ENCODE measurements at places on chromosomes 1 and 21. TPM values are rescaled to one million over a fixed set of nuclear protein-coding genes. Genes with fewer than 3 reads are reported as not detected.

GRCh38 chr21:35628316-35628715, 432.0 kb downstream of the SETD4 start:
- H3K27me3 ChIP-seq, result no peaks in the 10 kb centered on the region
- H3K4me1 ChIP-seq, result no peaks in the 10 kb centered on the region
- DNase-seq, result no peak
- no peak overlapping the region for H3K4me3 ChIP-seq
- H3K36me3 ChIP-seq, result no peaks in the 10 kb centered on the region

DNA sequence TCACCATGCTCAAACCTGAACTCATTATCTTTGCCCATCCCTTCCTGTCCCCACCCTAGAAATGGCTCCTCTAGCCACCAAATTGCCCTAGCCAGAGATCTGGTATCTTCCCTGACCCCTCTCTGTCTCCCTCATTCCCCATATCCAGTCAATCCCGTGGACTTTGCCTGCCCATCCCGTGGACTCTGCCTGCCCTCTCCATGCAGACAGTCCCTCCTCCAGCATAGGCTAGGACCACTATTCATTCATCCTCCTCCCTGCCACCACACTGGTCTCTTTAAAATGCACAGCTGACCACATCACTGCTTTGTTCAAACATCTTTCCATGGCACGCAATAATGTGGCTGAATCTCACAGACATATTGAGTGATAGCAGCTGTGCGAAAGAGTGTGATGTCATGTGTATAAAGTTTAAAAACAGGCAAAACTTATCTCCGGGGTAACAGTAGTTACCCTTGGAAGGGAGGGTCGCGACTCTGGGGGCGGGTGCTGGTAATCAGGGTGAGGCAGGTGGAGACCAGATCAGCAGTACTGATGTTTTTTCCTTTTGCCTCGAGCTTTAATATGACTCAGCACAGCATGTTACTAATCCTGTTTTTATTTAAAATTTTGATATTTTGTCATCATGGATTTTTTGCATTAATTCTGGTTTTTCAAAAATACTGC, 4.8 kb upstream of the SLC2A1 start:
- no peak for DNase-seq
- no peak overlapping the region for H3K4me3 ChIP-seq
- H3K27me3 ChIP-seq, result no peaks in the 10 kb centered on the region
- H3K27ac ChIP-seq, result peak overlapping the region; percentile 75

TENT5C gene
- total RNA-seq, result 20.1 TPM

DNA sequence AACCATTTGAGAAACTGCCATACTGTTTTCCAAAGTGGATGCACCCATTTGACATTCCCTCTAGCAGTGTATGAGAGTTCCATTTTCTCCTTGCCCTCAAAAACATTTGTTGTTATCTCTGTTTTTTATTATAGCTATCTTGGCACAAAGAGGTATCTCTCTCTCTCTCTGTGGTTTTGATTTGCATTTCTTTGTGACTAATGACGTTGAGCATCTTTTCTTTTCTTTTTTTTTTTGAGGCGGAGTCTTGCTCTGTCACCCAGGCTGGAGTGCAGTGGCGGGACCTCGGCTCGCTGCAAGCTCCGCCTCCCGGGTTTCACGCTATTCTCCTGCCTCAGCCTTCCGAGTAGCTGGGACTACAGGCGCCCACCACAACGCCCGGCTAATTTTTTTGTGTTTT, 17.4 kb upstream of the ZMYM6 start:
- no peaks in the 10 kb centered on the region for H3K4me1 ChIP-seq
- no peak overlapping the region for H3K27ac ChIP-seq
- no peak for DNase-seq
- no peak overlapping the region for H3K4me3 ChIP-seq
- no peaks in the 10 kb centered on the region for H3K27me3 ChIP-seq
- no peaks in the 10 kb centered on the region for H3K36me3 ChIP-seq

CFHR2 gene
- total RNA-seq, result not detected

GRCh38 chr21:46213620-46214286, 14.8 kb downstream of the LSS start:
- H3K4me1 ChIP-seq, result no peaks in the 10 kb centered on the region
- peaks cover 16% of the 10 kb centered on the region for H3K36me3 ChIP-seq
- H3K4me3 ChIP-seq, result no peak overlapping the region
- H3K27ac ChIP-seq, result no peak overlapping the region
- DNase-seq, result no peak

ZNF683 gene
- not detected for total RNA-seq

EFCAB14 gene
- total RNA-seq, result 113 TPM

USP33 gene
- total RNA-seq, result 107 TPM

ICOSLG gene
- 12.6 TPM for total RNA-seq

DNA sequence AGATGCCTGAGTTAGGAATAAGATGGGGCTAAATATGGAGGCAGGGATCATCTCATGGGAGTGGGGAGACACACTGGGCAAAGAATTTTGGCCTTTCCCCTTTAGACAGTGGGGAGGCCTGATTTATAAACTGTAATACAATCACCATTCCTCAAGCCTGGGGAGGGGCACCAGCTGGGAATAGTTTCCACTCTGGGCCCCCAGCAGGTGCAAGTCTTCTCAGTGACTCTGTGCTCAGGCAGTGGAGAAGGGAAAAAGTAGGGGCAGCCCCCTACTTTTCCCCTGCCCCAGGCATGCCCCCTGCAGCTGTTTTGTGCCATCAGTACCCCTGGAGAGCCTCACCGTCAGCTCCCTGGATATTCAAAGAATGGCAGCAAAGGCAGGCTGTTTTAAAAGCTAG, 19.1 kb downstream of the COA7 start:
- H3K27ac ChIP-seq, result no peak overlapping the region
- no peaks in the 10 kb centered on the region for H3K27me3 ChIP-seq
- no peak overlapping the region for H3K4me3 ChIP-seq
- DNase-seq, result no peak

- H3K27ac ChIP-seq, result no peak overlapping the region
- no peak for DNase-seq
- no peak overlapping the region for H3K4me3 ChIP-seq
- H3K36me3 ChIP-seq, result no peaks in the 10 kb centered on the region
- peaks cover 7% of the 10 kb centered on the region for H3K27me3 ChIP-seq
- no peaks in the 10 kb centered on the region for H3K4me1 ChIP-seq
Measured at GRCh38 chr1:37438869-37439343, 35.5 kb upstream of the ZC3H12A start.

PROX1 gene
- 2.3 TPM for total RNA-seq

DNA sequence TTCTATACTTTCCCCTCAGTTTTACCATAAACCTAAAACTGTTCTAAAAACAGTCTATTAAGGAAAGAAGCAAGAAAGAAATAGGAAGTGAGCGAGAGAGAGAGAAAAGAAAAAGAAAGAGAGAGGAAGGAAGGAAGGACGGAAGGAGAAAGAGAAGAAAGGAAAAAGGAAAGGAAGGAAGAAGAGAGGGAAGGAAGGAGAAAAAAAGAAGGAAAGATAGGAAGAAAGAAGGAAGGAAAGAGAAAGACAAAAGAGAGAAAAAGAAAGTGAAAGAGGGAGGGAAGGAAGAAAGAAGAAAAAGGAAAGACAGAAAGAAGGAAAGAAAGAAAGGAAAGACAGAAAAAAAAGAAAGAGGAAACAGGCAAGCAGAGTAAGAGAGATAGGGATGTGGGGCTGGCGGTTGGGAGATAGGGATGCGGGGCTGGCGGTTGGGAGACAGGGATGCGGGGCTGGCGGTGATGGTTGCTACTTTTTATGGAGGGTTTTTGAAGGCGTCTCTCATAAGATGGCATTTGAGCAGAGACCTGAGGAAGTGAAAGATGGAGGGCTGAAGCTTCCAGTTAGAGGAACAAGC, 70.4 kb upstream of the IRF2BP2 start:
- H3K36me3 ChIP-seq, result no peaks in the 10 kb centered on the region
- H3K27ac ChIP-seq, result no peak overlapping the region
- peak; percentile 22 for DNase-seq
- no peaks in the 10 kb centered on the region for H3K27me3 ChIP-seq

DNA sequence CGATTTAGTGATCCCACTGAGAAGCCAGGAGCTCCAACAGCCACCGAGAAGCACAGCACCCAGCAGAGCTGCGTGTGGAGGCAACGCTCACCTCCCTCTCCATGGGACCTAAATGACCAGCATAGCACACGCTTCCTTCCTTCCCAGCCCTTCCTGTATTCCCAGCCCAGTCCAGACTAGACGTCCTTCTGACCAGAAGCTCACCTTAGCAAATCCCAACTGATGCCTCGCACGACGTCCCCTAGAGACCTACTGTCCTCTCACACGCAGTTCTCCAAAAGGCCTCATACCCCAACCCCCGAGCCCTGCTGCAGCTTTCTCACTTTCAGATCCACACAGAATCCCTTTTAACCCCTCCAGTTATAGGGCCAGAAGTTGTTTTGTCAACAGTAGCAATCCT, 132.4 kb downstream of the SLC45A1 start:
- H3K4me1 ChIP-seq, result peaks cover 29% of the 10 kb centered on the region
- H3K27ac ChIP-seq, result peak overlapping the region; percentile 87
- no peaks in the 10 kb centered on the region for H3K27me3 ChIP-seq

SSU72 gene
- total RNA-seq, result 122 TPM

GRCh38 chr1:40634901-40635655, 30.4 kb downstream of the RIMS3 start:
- H3K4me3 ChIP-seq, result no peak overlapping the region
- no peak overlapping the region for H3K27ac ChIP-seq
- no peaks in the 10 kb centered on the region for H3K27me3 ChIP-seq

GRCh38 chr1:211724687-211725196, 49.3 kb upstream of the NEK2 start:
- H3K27ac ChIP-seq, result no peak overlapping the region
- no peaks in the 10 kb centered on the region for H3K27me3 ChIP-seq
- DNase-seq, result no peak
- no peaks in the 10 kb centered on the region for H3K4me1 ChIP-seq
- H3K4me3 ChIP-seq, result no peak overlapping the region

All from upper lobe of left lung (tissue), 6 donors.